Effector memory CD4-positive, alpha-beta T cell (primary cell): ENCODE measurements at places on chromosomes 6 and 20.

GRCh38 chr6:88629838-88630494, 333.5 kb downstream of the RNGTT start:
- DNase-seq = no peak

GRCh38 chr20:15287329-15287728, 949.9 kb upstream of the FLRT3 start:
- DNase-seq = no peak

DNA sequence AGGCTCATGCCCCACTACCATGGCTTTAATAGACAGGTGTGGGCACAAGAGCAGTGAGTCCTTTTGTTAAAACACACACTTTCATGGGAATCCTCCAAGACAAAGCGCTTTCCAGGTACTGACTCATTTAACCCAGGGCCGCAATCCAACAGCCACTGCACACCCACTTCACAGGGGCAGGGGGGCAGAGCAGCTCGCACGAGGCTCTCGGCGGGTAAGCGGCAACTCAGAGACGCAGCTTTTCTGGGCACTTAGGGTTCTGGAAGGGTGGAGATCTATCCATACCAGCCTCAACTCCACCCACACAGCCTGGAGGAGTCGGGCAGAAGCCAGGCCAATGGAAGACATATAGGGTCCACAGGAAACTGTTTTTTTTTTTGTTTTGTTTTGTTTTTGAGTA, 28.6 kb downstream of the PSMG4 start:
- DNase-seq = no peak

GRCh38 chr6:11500008-11500407, 37.5 kb upstream of the TMEM170B start:
- no peak for DNase-seq

- DNase-seq = no peak
Measured at GRCh38 chr20:58579069-58579818, 64.0 kb upstream of the APCDD1L start.

GRCh38 chr20:34065260-34065659, 46.8 kb downstream of the EIF2S2 start:
- DNase-seq = no peak

DNA sequence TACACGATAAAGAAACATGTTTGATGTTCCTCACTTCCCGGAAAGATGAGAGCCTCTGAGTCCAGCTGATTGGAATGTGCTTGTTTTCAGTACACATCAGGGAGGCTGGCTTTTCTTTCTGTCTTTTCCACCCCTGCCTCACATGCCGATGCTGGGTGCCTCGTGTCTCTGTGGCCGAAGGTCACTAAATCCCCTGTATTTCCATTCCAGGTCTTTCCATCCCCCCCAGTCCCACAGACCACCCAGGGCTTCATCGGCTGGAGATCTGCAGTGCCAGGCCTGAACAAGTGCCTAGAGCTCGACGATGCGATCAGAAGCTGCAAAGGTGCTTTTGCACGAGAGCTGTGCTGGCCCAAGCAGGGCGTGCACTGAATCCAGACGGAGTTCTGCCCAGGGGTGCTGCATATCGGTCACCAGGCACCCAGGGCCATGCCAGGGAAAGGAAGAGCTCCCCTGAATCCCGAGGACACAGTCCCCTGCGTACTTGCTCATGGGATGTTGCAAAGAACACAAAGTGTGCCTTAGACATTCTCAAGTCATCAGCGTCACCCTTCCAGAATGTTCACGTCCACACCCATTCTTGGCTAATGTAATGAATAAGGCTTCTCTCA, 67.9 kb downstream of the ANKRD60 start:
- DNase-seq = no peak

DNA sequence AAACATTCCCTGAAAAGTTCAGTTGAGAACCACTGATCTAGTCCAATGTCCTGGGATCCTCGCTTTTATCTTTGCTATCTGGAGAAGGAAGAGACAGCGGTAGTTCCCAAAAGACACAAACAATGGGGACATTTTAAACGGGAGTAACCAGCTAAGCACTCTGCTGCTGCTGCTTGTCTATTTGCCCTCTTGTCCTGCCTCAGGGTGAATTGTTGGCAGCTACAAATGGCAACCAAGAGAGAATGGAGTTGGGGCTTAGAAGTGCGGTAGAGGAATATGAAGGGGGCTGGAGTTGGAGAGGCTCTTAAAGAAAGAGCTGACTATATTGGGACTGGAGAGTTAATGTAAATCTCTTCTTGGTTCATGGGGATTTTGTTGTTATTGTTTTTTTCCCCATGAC, 6.5 kb upstream of the ZSWIM1 start:
- DNase-seq = no peak

- DNase-seq = no peak
Measured at GRCh38 chr6:148620579-148621298, 126.1 kb upstream of the UST start.

GRCh38 chr6:75281653-75282052, 2.9 kb downstream of the TMEM30A start:
- no peak for DNase-seq

DNA sequence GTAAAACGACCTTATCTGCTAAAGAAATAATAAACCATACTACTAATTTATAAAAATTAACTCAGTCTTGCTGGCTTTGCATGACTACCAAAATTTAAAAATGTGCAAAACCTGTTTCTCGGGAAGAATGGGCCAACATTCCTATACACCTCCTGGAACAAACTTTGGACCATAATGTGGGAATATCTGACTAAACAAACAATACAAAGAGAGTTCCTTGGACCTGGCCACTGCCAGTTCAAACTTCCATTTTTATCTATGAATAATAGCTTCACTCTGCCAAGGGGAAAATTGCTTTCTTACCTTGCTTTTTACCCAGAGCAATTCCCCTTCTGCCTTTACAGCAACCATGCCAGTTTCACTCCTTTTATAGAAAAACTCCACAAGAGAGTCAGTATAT, 38.7 kb upstream of the POU5F1 start:
- DNase-seq = no peak

DNA sequence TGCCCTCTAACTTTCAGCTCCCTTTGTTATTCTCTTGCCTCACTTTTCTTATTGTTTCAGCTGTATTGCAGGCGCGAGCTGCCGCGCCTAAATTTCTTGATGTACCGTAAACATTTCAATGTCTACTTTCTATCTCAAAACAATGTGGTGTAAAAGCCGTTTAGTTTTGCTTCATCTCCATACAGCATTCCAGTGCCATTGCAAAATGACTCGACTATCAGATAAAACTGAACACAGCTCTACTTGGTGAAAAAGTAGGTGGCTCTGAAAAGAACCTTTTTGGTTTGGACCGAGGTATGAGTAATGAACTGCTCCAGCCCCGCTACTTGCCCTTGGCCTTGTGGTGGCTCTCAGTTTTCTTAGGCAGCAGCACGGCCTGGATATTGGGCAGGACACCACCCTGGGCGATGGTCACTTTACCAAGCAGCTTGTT, 74.6 kb downstream of the OR2B2 start:
- DNase-seq = no peak

DNA sequence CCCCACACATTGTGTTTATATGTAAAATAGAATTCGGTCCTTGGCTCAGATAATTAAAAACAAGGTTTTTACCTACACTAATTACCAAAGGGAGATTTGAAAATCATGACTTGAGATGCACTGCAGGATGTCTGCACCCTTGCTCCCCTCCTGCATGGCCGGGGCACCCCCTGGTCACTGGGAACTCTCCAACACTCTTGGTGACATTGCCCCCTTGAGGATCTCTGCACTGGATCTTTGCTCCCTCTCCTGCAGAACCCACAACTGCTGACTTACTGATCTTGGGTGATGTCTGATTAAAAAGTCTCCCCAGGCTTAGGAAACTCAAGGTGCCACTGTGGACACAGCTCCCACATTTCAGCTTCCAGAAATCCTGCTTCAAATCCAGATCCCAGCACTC, 17.1 kb upstream of the CSNK2A1 start:
- DNase-seq = no peak

DNA sequence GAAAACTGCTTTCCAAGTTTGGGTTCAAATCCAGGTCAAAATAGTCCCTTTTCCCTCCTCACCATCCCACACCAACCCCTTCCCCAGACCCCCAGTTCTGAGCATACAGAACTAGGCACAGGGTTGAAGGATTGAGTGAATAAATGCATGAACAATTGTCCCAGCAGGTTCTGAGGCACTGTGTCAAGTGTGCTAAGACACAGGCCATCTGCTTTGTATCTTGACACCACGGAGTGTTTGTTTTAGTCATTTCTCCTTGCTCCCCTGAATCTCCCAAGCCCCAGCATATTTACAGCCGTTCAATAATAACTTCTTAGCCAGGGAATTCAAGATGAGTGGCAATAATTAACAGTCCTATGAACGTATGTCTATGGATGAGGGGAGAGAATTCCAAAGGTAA, 102.8 kb upstream of the JARID2 start:
- DNase-seq = no peak

DNA sequence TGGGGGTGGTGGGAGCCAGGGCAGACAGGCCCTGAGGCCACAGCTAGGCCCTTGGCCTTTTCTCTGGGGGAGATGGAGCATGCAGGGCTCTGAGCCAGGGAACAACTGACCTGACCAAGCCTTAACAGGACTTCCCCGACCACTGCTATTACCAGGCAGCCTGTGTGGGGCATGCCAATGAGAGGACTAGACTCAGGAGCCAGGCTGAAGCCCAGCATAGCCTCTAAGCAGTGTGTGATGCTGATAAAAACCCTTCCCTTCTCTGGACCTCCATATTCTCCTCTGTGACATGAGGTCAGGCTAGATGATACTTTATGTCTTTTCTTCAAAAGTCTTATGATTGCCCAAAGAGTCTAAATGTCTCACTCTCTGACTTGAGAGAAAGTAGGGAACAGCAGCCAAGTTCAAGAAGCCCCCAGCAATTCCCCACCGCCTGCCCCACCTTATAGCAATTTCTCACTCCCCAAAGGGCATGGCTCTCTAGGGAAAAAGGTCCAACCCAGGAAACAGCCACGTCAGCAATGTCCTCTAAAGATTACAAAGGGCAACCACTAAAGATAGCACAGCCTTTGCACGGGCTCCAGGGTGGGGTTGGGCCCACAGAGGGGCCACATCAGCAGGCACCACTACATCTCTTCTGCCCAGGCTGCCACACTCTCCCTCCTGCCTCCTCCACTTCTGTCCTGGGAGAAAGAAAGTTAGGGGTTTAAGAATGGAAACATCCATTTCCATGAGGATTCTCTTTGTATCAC, 71.3 kb downstream of the TRERF1 start:
- no peak for DNase-seq

GRCh38 chr6:29628419-29629281, 4.3 kb downstream of the GABBR1 start:
- peak; percentile 39 for DNase-seq
